AG09319 (cell line): ENCODE measurements at places on chromosomes 6 and 20.
A peak's percentile ranks its signal among the peaks of the same experiment; 100 is the strongest.

DNA sequence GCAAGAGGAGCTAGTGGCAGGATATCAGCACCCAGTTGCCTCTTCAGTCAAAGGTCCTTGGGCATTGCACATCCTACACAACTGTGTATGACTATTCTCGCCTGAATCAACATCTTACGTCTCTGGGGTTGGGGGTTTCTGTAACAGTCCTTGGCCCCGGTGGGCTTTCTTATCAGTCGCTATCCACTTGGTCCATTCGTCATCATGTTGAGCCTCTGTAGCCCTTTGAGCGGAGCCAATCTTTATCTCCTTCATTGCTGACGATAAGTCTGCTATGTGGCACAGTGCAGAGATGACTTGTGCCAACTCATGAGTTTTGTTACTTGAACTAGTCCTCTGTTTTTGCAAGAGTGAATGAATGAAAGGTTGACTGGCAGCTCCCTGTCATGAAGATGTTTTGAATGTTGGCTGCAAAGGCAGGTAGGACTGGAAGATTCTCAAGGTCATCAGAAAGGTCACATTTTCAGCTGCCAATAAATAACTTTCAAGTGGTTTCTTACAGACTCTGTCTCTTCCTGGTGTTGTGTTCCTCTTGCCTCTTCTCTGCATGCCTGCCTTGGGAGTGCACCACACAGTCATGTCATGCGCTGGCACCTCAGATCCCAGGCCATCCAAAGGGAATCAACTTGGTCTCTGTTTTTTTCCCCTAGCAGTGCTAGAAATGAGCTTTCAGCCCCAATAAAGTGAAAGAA, 238.9 kb downstream of the SLC24A3 start:
- no peak for DNase-seq

GRCh38 chr20:24777746-24778145, 171.3 kb upstream of the CST7 start:
- no peak for DNase-seq

DNA sequence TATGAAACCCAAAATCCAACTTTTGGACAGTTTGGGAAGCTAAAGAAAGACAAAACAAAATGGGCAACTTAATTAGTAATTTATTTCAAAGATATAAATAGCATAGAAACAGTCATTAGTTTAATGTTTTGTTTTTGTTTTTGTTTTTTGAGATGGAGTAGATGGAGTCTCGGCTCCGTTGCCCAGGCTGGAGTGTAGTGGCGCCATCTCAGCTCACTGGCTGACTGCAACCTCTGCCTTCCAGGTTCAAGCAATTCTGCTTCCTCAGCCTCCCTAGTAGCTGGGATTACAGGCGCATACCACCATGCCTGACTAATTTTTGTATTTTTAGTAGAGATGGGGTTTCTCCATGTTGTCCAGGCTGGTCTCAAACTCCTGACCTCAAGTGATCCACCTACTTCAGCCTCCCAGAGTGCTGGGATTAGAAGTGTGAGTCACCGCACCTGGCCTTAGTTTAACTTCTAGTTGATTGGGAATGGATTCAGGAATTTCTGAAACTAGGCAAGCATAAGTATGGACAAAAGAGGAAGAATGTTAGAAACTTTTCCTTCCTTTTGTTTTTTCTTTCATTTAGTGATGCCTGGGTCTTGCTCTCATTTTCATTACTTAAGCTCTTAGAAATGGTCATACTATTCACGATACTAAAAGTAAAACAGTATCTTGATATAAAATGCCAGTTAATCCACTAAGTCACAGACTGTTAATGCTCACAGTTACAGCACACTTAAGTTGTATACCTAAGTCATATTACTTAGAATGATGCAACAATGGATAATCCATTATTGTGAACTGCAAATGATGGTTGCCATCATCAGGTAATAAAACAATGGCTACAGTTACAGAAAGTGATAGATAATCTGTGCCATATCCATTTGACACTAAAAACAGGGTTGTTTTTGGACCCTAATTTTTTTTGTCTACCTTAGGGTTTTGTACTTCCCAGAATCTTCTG, 8.2 kb downstream of the SENP6 start:
- DNase-seq: no peak

- DNase-seq: peak; percentile 4
These were observed 10.1 kb downstream of the IL17F start for GRCh38 chr6:52233975-52234823.

DNA sequence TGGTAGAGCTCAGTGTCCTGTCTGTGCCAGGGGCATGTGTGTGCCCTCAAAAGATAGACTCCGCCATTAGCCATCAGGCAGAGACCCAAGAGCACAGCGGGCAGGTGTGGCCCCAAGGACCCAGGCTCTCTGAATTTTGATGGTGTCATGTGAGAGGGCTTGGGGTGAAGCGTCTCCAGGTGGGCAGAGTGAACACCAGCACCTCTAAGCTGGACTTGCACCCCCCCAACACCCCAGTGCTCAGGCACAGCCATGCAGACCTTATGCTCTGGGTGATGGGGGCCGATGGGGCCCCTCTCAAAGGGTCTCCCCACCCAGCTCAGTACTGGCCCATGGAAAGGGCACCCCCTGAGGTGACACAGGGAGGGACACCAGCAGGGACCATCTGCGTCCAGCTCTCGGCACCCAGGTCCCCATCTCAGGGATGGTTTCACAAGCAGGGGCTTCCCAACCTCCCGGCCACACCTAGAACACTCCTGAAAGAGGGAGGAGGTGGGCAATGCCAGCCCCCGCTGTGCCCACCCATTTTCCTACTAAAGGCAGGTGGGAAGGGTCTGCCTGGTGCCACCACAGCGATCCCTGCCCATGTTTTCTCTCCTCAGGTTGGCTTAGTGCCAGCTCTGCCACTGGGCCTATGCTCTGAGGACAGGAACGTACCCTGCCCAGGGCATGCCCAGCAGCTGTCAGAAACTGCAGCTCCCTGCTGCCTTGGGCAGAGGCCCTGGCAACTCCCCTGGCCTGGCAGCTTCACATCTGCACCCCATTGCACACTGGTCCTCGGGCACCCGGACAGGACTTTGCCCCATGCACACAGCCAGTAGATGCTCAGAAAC, 3.5 kb downstream of the CST7 start:
- no peak for DNase-seq

DNA sequence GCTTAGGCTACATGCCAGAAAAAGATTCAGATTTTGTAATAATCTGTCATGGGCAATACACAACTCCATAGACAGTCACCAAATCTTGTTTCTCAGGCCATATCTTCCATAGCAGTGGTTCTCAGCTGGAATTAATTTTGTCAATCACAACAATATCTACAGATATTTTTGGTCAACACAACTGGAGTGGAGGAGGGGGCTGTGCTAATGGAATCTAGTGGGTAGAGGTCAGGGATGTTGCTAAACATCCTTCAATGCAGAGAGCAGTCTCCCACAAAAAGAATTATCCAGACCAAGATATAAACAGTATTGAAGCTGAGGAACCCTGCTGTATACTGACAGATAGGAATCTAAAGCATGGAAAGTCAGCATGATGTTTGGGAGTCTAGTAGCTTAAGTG, 174.6 kb downstream of the UBE3D start:
- peak; percentile 36 for DNase-seq

- no peak for DNase-seq
These were observed 448.0 kb downstream of the TENT5A start for GRCh38 chr6:81304466-81304865.

DNA sequence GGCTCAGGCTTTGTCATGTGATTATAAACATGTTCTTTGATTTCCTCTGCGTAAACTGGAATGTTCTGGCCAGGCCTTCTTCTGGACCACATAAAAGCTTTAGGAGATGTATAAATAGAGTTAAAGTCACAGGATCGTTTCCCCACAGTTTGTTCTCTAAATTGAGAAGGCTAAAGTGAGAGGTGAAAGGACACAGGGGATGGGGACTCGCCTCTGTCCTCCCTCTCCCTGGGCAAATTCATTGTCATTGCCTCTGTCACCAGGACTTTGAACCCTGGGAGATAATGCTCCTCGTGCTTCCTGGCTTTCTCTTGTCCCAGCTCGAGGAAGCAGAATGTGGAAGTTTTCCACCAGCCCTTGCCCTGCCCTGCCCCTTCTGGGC, 20.3 kb upstream of the ZFAND3 start:
- no peak for DNase-seq

- no peak for DNase-seq
These were observed 112.7 kb downstream of the KIF13A start for GRCh38 chr6:17874753-17875152.

DNA sequence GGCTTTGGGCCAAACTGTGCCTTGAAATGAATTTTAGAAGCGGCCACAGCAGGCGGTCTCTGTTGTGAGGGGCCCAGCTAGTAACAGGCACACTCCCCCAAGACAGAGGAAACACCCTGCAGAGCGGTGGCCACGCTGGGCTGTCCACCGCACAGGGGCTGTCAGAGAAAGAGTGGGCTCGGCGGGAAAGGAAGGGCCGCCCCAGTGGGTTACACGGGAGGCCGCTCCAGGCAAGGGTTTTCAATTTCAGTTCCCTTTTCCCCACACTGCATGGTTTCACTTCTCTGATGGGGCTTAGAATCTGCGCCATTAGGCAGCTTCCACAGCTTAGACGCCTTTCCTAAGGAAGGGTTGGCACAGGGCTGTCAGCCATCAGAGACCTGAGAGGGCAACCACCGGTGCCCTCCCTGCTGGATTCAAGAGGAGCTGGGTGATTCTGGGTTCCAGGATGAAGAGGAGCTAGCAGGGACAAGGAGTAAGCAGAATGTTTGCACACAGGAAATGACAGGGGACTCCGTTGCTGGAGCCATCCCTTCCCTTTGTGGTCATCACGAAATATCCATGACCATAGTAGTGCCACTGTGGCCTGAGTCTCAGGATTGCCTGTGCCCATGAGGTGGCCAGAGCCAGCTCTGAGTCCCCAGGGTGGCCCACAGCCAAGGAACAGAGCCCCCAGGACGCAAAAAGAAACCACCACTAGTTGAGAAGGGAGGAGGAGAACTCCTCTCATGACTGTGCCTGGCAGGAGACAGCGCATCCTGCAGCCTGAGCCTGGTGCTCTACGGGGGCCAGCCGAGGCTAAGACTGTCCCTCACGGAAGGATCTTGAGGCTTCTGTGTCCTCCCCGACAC, 282.7 kb downstream of the NRN1 start:
- no peak for DNase-seq

- DNase-seq: no peak
These were observed 451.7 kb upstream of the MARCKS start for GRCh38 chr6:113405326-113406047.

DNA sequence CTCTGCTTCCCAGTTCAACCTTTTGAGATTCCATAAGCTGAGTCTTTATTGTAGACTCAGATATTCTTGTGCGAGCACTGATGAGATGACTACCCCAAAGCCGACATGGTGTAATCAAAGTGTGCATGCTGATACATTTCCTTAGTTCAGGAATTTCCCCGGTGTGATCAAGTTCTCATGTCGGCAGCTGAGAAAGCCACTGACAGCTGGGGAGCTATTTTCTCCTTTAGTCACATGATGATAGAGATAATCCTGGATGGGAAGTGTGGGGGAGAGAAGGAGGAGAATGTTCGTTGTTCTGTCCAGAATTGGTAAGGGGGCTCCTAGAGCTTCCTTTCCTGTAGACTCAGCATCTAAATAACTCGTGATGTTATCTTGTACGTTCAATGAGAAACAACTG, 7.7 kb upstream of the CAP2 start:
- no peak for DNase-seq

DNA sequence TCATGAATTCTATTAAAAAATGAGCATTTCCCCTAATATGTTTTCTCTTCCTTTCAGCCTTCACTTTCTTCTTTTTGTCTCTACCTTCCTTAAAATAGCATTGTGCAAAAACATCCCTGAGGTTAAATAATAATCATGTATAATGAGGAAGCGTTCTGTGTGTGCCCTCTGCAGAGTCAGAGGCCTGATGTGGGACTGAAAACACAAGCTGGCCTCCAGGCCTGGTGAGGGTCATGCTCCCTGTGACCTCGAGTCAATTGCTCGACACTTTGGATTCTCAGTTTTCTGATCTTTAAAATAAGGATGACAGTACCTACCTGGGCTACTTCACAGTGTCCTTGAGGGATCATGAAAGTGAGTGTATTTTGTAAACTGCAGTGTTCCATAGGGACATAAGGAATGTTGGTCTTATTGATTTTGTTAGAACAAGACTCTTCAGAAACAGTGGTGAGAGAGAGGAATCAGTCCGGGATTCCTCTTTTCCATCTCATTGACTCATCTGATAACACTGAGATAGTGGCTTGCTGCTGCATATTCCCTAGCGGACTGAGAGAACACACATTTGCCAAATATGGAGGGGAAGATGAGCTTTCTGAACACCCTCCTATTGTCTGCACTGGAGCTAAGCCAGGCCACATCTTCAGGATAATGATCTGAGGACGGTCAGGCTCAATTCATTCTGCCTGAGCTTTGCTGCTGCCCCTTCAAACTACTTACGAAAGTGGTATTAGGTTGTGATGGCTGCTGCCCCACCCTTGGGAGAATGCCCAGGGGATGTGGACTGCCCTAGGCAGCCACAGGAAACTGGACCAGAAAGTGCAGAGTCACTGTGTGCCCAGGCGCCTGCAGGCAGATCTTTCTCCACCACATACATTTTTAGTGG, 39.6 kb upstream of the PDE7B start:
- no peak for DNase-seq

GRCh38 chr6:11514672-11515071, 22.9 kb upstream of the TMEM170B start:
- no peak for DNase-seq
